ENCODE measurements at places on chromosomes 2 and 18.

DNA sequence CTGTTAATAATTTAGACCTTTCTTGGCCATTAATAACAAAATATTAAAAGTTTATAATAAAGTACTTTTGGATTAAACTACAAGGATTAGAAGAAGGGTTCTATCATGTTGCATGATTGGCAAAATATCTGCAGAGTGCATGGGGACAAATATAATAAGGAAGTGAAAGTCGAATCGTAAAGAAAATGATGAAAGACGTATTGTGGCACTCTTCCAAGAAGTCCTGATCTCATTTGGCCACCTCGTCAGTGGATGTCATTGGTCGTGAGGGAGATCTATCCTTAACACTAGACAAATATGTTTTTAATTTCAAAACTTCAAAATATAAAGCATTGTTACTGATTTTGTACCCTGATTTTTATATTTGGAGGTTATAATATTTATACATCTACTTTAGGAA is 197.7 kb upstream of the STON1 start:
- DNase-seq: no peak

GRCh38 chr2:31132786-31133185 is 5.5 kb downstream of the GALNT14 start:
- DNase-seq: no peak

DNA sequence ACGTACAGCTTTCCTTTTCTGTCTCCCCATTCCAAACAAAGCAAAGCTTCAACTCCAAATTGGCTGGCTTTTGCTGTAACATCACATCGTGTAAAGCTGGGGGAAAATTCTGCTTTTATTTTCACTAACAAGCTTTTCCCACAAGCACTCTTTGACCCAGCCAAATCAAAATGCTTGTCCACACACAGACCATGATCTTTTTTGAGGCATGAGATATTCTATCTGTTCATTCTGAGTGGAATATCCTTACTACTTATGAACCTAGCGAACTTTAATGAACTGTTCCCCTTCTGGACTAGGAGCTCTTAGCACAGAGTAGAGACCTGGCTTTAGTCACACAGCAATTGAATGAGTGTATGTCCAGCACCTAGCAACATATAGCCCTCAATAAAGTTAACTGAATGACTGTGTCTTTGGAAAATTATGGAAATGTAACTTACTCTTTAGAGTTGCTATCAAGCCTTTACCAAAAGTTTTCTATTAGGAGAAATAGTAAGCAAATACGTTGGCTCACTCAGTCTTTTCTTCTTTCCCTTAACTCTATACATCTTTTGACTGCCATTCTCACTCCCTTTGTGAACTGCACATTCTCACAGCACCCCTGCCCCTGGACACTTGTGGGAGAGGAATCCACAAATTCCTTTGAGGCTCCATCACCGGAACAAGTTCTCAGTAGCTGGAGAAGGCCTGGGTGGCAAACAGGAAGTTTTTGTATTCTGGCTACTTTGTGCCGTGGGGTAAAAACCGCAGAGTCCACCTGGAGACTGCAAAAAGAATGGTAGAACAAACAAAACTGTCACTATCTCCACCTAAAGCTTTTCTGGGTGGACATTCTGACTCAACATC is 1.3 kb upstream of the UBE2E3 start:
- DNase-seq: no peak

DNA sequence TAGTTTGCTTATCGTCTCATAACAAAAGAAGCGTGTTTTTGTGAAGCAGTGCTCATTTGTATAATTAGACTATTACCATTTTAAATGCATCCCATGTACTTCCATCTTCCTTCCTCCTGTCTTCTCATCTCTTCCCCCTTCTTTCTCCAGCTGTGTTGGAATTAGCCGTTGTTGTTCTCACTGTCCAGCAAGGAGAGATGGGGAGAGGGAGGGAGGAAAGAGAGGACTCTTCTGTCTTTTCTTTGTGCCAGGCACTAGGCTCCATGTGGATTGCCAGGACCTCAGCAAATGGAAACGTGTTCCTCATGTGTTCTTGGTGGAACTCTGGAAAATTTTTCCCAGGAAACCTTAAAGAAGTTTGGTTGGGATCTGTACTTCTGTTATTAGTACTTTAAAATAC is 131.7 kb downstream of the PHLPP1 start:
- no peak for DNase-seq

DNA sequence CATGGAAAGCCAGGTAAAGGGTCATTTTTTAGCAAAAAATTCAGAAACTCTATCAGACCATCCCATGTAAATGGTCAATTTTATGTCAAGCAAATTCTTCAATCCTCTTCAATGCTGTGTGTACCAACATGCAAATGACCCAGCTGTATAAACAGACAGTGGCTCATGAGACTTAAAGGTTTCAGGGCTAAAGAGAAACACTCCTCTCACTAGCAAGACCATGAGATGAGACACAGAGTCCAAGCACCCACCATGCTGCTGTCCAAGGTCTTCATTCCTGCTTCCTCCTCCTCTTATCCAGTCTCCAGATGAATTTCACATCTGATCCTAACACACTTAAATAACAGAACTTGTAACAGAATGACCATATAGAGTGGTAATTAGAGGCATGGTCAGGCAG is 30.8 kb upstream of the ONECUT2 start:
- DNase-seq: no peak

GRCh38 chr2:20453087-20453486 is 6.2 kb downstream of the RHOB start:
- DNase-seq: no peak

DNA sequence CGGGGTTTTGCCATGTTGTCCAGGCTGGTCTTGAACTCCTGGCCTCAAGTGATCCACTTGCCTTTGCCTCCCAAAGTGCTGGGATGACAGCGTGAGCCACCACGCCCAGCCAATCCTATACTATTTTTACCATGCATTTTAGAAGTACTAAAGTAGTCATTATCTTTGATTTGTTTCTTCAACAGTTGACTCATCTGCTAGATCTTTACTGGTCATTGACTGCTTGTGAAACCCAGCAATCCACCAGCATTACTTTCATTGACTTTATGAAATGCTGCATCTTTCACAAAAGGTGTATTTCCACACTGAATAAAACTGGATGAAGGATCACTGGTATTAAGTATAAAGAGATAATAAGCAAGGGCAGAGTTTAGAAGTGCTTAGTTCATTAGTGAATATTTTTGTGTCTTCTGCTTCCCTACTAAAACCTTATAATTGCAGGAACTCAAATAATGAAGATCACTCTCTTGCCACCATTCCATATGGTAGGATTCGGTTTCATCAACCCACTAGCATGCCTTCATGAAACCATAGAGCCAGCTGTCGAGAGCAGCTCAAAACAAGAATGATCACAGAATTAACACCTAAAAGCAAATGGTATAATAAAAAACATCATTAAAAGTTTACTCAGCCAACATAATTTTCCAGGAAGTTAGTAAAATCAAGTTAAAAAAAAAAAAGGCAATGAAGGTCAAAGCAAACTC is 33.1 kb downstream of the IRS1 start:
- no peak for DNase-seq

GRCh38 chr2:12884713-12885282 is 168.1 kb downstream of the TRIB2 start:
- no peak for DNase-seq

- DNase-seq: no peak
Measured at GRCh38 chr2:200703127-200703925, 108.4 kb upstream of the BZW1 start.

- DNase-seq: no peak
Measured at GRCh38 chr2:67755156-67755882, 307.5 kb downstream of the C1D start.

- no peak for DNase-seq
Measured at GRCh38 chr18:9106800-9107584, 4.5 kb downstream of the NDUFV2 start.

DNA sequence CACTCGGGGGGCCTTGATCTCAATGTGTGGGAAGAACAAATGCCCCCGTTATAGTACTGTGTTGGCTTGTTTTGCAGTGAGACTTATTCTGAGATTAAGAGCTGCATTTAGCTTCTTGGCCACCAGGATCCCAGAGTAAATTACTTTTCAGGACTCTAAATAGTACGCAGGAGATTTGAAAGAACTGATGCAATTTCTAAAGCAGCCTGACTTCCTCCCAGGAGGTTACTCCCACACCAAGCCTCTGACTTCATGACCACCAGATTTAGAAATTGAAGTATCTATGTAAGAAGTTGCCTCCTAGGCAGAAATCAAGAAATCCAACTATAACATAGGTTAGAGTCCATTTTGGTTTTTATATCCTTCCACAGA is 67.0 kb downstream of the FEZ2 start:
- no peak for DNase-seq

DNA sequence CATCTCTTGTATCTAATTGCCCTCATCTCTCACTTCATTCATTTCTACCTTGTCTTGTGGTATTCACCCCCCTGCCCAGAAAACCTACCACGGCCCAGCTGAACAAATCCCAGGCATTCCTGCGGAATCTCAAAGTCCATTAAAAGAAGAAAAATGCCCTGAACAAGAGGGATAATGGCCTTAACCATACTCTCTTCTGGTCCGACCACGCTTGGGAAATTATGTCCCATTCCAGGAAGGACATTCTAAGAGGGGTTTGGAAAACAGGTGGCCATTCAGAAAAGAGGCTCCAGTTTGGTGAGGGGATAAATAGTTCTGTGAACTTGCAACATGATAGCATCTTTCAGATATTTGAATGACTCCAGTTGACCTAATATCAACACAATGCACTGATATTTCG is 349.9 kb upstream of the ZNF521 start:
- DNase-seq: no peak

DNA sequence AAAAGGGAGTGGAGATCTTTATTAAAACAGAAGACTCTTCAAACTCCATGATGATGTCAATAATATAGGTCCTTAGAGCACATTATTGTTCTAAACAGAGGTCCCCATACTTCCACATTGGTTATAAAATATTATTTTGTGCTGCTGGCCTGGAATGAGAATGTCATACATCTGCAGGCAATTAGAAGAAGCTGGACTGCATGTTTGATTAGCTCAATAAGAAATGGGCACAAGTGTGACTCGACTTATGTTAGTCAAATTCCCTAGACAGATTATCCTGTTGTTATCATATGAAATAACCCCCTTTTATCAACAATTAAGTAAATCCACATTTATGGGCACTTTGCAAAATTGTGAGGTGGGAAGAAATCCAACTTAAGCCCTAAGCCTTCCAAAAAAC is 8.8 kb downstream of the EFEMP1 start:
- DNase-seq: no peak
